HepG2 (cell line): ENCODE measurements at places on chromosomes 11 and 22. TPM values are rescaled to one million over a fixed set of nuclear protein-coding genes. Genes with fewer than 3 reads are reported as not detected.

TSSK2 gene
- not detected in 2 replicates for polyA plus RNA-seq

APOA1 gene
- polyA plus RNA-seq = 1,973 and 2,476 TPM in 2 replicates

DNA sequence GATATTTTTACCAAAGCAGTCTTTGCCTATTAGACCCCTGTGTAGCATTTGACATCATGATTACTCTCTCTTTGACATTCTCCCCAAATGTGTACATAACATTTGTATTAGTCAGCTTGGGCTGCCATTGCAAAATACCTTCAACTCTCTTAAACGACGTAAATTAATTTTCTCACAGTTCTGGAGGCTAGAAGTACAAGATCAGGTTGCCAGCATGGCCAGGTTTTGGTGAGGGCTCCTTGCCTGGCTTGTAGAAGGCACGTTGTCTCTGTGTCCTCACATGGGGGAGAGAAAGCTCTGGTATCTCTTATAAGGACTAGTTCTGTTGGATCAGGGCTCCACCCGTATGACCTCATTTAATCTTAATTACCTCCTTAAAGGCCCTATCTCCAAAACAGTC is 12.3 kb upstream of the DLAT start:
- DNase-seq = peak; percentile 8

GRCh38 chr11:108727665-108728064 is 62.8 kb downstream of the DDX10 start:
- no peak for DNase-seq

DNA sequence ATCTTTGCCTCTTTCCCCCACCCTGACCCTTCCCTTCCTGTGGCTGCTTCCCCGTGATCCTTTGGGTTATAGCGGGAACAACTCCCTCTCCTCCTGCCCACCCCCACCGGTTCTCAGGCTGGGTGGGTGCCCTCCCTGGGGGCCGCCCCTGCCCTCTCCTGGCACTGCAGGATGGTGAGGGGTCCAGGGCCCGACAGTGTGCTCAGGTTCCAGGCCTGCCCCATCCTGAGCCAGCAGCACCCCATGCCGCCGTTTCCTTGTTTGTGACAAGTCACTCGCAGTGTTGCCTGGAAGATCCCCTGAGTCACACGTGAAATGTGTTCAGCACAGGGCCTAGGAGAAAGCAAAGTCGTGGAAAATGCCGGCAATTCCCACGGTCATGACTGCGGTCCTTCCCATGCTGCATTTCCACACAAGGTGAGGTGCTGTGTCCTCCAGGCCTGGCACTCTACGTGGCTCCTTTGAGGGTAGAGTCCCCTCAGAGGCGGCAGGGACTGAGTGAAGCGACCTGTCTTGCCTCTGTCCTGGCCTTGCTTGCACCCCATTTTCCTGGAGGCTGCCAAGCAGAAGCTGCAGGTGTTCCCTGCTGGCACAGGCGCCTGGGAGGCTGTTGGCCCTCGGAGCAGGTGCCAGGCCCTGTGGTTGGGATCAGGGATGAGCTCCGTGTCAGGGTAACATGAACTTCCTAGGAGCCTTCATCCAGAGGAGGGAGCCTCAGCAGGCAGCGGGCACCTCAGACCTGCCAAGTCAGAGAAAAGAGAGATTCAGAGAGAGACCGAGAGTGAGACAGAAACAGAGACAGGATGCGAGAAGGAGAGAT is 80.5 kb upstream of the LINC01488 start:
- DNase-seq = no peak

DNA sequence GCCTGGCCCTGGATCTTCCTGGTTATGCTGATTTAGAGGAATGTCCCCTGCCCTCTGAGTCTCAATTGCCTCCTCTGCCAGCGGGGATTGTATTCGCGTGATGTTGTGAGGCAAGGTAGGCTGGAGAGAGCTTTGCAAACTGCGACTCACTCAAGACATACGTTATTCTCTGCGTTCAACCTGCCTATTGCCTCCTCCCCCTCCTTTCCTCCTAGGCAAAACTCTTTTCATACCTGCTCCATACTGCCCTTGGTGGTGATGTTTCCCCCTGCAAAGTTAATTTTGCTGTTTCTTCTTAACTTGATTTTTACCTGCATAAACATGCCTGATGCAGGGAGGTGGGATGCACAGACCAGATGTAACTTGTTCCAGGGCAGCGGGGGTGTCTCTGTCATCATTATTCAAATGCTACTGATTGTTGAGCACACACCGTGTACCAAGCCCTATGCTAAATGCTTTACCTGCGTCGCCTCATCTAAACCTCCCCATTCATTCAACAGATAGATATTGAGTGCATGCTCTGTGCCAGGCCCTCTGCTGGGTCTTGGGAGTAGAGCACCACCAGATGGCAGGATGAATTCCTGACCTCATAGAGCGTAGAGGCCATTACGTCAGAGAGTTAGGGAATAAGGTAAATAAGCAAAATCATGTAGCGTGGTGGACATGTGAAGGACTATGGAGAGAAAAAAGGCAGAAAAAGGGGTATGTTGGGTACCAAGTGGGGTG is 29.0 kb downstream of the SGSM1 start:
- peak; percentile 32 for DNase-seq

DNA sequence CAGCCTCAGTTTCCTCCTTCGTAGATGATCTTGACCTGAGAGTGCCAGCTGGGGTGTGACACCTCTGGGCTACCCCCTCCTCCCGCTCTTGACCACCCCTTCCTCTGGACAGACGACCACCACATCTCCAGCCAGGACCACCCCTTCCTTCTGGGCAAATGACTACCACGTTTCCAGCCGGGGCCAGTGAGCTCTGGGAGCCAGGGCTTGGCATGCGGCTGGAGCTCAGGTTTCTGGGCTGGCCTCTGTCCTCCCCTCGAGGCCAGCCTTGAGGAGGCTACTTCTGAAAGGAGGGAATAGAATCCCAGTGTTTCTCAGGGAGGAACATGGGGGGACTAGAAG is 120.9 kb downstream of the KCNQ1OT1 start:
- no peak for DNase-seq
